ENCODE measurements at places on chromosomes 12 and 14.

GRCh38 chr12:108565146-108565545 lies 2.8 kb downstream of the ISCU start:
- no peak for DNase-seq

DNA sequence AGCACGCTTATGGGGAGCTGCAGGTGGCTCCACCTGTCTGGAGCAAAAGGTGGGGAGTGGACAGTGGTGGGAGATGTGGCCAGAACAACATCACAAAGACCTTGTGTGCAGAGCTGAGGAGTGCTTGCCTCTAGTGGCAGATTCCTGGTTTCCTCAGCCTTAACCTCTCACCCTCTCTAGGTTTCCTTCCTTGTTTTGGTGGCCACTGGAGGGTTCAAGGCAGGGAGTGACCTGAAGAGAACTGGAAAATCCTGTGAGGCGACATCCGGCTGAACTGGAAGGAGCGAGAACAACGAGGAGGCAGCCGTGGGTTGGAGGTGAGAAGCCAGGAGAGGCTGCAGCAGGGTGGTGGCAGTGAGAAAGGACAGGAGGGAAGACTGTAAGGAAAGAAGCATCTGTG lies 6.3 kb upstream of the FLVCR2 start:
- DNase-seq: no peak

GRCh38 chr12:115934046-115934445 lies 343.4 kb downstream of the MED13L start:
- DNase-seq: no peak

GRCh38 chr12:49283541-49284429 lies 11.2 kb upstream of the PRPH start:
- DNase-seq: no peak

- DNase-seq: no peak
Measured at GRCh38 chr12:117402363-117402762, 40.9 kb upstream of the NOS1 start.

DNA sequence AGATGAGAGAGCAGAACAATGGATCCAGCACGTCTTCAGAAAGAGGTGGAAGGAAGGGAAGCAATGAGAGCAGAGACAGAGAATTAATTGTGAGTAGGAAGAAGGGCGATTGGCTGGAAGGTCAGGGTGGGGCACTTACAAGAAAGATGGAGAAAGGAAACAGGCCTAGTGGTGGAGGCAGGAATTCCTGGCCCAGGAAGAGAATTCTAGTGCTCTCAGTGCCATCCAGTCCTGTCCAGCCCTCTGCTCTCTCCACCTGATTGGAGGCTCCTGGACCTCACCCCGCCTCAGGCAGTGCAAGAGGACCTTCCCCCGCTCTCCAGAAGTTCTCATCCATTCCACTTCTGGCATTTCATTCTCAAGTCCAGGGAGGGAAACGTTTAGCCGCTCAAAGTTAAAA lies 43.0 kb downstream of the NGB start:
- DNase-seq: no peak

DNA sequence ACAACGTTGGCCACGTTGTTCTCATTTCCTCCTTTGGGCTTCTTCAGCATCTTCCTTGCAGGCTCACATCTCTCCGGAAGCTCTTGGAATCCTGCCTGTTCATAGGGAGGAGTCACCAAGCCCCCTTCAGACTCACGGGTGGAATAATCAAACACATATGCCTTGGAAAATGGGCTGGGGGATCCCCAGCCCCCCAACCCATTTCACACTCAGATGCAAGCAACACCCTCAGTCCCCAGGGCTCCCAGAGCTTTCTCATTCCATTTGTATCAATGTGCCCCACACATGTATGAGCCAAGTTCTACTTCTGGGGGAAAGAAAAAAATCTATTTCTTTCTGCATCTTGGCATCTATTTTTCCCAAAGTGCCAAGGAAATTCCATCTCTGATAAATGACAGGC lies 33.1 kb downstream of the WSCD2 start:
- DNase-seq: no peak

- DNase-seq: no peak
Measured at GRCh38 chr14:34718750-34719304, 4.4 kb upstream of the CFL2 start.

GRCh38 chr12:45351921-45352670 lies 136.2 kb downstream of the ANO6 start:
- DNase-seq: no peak

DNA sequence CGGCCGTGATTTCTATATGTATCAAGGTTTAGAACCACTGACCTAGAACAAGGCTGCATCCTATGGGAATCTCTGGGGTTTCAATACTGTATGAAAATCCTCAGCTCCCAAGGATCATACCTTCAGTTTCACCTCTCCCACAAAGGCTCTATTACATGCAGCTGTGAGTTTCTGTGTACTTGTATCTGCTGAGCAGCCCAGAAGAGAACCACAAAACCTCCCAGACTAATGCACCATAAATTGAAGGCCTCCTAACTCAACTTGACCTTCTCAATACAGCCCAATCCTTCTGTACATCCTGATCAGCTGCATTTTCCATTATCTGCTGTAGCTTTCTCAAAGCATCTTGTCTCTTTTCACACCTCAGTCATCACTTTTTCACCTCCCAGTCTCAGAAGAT lies 5.4 kb upstream of the KCNH5 start:
- DNase-seq: no peak

GRCh38 chr12:21892341-21892740 lies 48.9 kb downstream of the ABCC9 start:
- DNase-seq: no peak

GRCh38 chr14:105532735-105533141 lies 6.4 kb downstream of the TMEM121 start:
- DNase-seq: no peak

DNA sequence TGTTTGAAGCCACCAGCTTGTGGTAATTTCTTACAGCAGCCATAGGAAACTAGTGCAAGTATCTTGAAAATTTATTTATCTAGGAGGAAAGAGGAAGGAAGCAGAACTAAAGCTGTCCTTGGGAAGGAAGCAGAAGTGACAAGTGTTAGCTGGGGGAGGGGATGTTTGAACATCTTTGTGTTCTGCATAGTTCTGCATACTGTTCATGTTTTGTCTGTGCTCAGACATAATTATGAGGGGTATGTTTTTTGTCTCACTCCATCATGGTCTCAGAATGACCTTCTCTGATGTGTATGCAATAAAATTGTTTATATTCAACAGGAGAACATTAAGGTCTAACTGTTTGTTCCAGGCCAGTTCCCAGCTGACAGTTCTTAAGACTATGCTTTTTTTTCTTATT lies 606.5 kb downstream of the GALC start:
- no peak for DNase-seq

GRCh38 chr14:24343795-24344660 lies 4.2 kb upstream of the RIPK3 start:
- no peak for DNase-seq

GRCh38 chr12:26097046-26097878 lies 27.6 kb downstream of the BHLHE41 start:
- peak; percentile 63 for DNase-seq

DNA sequence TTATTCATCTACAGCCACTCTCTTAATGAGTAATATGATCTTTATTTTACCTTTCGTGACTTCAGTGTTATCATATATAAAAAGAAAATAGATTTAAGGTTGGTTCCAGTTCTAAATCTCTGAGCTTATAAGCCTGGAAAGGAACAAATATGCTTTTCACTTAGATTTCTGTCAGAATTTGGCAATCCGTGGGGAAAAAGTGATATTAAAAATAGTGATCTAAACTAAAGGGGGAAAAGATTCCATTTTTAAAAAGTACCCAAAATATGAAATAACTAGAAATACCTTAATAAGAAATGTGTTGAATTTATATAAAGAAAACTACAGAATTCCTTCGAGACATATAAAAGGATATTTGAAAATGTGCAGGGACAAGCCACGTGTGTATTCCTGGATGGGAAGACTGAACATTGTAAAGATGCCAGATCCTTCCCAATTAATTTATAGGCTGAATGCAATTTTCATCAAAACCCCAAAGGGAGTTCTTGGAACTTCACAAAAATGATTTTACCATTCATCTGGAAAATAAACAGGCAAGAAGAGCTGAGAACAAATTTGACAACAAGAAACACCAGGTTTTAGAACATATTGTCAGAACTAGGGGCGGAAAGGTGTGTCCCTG lies 142.5 kb downstream of the EFCAB11 start:
- no peak for DNase-seq

DNA sequence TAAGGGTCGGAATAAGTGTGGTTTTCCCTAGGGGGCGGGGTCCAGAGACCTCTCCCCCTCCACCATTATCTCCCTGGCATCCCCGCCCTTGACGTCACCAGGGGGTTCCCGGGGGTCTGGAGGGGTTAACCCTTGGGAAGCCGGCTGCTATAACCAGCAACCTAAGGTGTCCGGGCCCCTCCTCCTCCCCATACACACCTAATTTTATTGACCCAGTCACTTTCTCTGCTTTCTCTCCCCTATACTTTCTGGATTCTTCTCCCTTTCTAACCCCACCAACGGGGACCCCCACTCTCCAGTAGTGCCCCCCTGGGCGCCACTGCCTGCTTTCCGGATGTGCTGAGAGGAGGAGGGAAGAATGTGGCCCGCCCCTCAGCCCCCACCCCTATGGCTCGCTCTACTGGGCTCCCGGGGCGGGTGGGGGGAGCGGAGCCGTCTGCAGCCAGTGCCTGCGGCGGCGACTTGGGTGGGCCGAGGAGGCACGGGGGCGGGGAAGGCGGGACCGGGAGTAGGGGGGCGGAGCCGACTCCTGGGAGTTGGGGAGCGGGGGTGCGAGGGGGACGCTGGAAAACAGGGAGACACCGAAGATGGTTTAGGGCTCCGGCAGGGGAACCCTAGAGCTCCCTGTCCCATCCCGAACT lies 1.8 kb downstream of the GLI1 start:
- DNase-seq: peak; percentile 70

- DNase-seq: no peak
Measured at GRCh38 chr12:46108721-46109120, 118.3 kb upstream of the SCAF11 start.

DNA sequence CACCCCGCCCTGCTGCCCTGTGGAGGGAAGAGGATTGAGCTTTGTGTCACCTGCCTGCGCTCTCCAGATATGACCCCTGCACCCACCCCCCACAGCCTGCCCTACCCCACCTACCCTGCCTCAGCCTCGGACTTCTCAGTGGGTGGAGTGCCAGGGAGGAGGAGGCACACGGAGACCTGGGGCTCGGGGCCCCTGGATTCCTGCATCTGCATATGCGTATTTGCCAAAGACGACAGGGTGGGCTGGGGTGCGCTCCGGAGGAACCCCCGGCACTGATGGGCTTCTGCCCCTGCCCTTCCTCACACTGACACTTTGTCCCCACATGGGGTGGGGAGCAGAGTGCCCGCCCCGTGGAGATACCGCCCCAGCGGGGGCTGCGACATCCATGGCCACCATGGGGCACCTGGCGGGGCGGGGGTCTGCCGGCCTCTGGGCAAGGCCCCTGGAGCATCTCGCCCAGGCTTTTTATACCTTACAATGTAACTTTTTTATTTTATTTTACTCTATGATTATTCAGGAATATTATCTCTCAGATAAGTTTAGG lies 206.0 kb downstream of the TSPAN9 start:
- DNase-seq: no peak

GRCh38 chr14:77208291-77208978 lies 26.8 kb downstream of the TMEM63C start:
- DNase-seq: peak; percentile 64

DNA sequence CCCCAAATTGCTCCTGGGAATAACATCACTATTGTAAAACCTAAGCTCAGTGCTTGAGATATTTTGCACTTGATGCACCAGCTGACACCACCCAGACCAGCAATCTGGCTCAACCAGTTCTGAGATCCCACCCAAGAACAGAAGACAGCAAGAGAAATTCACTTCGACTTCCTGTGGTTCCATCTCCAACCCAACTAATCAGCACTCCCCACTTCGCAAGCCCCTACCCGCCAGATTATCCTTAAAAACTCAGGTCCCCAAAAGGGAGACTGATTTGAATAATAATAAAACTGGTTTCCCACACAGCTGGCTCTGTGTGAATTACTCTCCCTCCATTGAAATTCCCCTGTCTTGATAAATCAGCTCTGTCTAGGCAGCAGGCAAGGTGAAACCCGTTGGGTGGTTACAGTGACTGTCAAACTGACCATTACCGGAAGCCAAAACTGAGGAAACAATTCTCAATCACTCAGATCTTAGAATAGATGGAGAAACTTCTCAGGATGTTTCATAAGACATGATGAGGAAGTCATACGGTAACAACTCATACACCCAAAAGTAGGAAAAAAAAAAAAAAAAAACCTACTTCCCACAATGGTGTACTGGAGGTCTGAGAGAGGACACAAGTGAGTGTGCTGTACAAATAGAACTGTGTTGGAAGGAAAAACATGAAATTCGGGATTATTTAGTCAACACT lies 92.4 kb downstream of the TMTC1 start:
- no peak for DNase-seq

DNA sequence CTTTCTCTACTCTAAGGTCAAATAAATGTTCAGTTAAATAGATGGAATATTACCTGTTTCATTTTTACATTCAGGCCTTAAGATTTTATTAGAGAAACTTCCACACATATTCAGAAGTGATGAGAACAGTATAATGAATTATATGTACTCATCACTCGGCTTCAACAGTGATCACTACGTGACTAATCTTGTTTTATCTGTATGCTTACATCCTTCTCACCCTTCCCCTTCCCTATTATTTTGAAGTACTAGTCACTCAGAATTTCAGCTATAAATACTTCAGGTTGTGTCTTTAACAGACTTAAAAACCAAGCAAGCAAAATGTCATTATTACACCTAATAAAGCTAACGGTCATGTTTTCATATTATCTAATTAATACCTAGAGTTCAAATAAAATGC lies 34.9 kb downstream of the ETV6 start:
- DNase-seq: no peak

- DNase-seq: no peak
Measured at GRCh38 chr12:3298603-3299002, 192.4 kb upstream of the PRMT8 start.

GRCh38 chr12:120767071-120768024 lies 41.7 kb downstream of the ACADS start:
- no peak for DNase-seq
